ENCODE measurements at places on chromosomes 5 and 9. TPM values are rescaled to one million over a fixed set of nuclear protein-coding genes. Genes with fewer than 3 reads are reported as not detected.

SAPCD2 gene
- 3.5 TPM for total RNA-seq

OXCT1 gene
- total RNA-seq, result 24.9 TPM

FBP1 gene
- not detected for total RNA-seq

SYNPO gene
- total RNA-seq, result 11.0 TPM

SPAG8 gene
- total RNA-seq, result 0.33 TPM

CYLC2 gene
- total RNA-seq, result not detected

COL15A1 gene
- 3.5 TPM for total RNA-seq

TXNDC8 gene
- not detected for total RNA-seq

AK8 gene
- 0.49 TPM for total RNA-seq

SLC6A18 gene
- total RNA-seq, result not detected

SLCO6A1 gene
- total RNA-seq, result not detected

IL9 gene
- not detected for total RNA-seq

CARD9 gene
- 0.76 TPM for total RNA-seq

FTMT gene
- total RNA-seq, result not detected

PCDHAC2 gene
- 0.25 TPM for total RNA-seq

PLCXD3 gene
- total RNA-seq, result not detected

CDC37L1 gene
- 12.2 TPM for total RNA-seq

LURAP1L gene
- 3.9 TPM for total RNA-seq

PHYHD1 gene
- 6.0 TPM for total RNA-seq

TRAF1 gene
- 2.6 TPM for total RNA-seq

SLC4A9 gene
- total RNA-seq, result 0.13 TPM

RNF130 gene
- 57.6 TPM for total RNA-seq

PTGS1 gene
- total RNA-seq, result 0.16 TPM

MSX2 gene
- total RNA-seq, result 0.16 TPM

GPX8 gene
- 60.6 TPM for total RNA-seq

ANKRD18A gene
- 1.9 TPM for total RNA-seq

STKLD1 gene
- total RNA-seq, result 0.49 TPM

CCL28 gene
- 2.3 TPM for total RNA-seq

PFDN1 gene
- 215 TPM for total RNA-seq

NUTM2F gene
- not detected for total RNA-seq

TMEM174 gene
- total RNA-seq, result 0.13 TPM

SNCB gene
- not detected for total RNA-seq

PROB1 gene
- total RNA-seq, result 3.1 TPM

PKD2L2 gene
- total RNA-seq, result not detected

NDUFAF2 gene
- 14.2 TPM for total RNA-seq

SLC45A2 gene
- not detected for total RNA-seq

PCDHB2 gene
- total RNA-seq, result 0.76 TPM

TMEM8B gene
- 17.6 TPM for total RNA-seq

EGFLAM gene
- 2.2 TPM for total RNA-seq

TAL2 gene
- not detected for total RNA-seq

MLANA gene
- not detected for total RNA-seq

FYB1 gene
- total RNA-seq, result not detected

PRR16 gene
- 0.25 TPM for total RNA-seq

EQTN gene
- not detected for total RNA-seq

BAAT gene
- 0.13 TPM for total RNA-seq

ERAP2 gene
- total RNA-seq, result 26.7 TPM

LCP2 gene
- total RNA-seq, result not detected

ACSL6 gene
- not detected for total RNA-seq

MEGF10 gene
- total RNA-seq, result 1.1 TPM

IL13 gene
- total RNA-seq, result not detected

Measured in mesangial cell (primary cell).